ENCODE measurements at places on chromosomes 3 and 15.
A peak's percentile ranks its signal among the peaks of the same experiment; 100 is the strongest.

GRCh38 chr15:90916461-90916860 lies 13.4 kb downstream of the MAN2A2 start:
- no peak for DNase-seq

- DNase-seq = no peak
Measured at GRCh38 chr3:162391301-162391700, 894.7 kb downstream of the OTOL1 start.

DNA sequence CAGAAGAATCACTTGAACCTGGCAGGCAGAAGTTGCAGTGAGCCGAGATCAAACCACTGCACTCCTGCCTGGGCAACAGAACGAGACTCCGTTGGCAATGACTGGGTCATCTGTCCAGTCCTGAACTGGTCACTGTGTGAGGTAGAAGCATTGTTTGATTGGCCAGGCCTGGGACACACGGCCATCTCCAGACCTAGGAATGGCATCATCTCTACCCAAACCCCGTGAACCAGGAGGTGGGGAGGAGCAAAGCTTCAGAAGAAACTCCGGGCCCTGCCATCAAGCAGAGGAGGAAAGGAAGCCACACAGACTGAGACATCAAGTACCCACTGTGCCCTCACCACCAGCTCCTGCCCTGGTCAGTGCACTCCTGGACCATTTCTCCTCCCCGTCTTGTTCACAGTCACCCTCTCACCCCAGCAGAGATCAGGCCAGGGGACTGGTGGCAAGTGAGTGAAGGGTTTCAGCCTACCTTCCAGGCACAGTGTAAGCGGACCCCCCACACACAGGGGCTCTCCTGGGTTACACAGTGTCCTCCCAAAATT lies 31.6 kb downstream of the GOLGA6L2 start:
- no peak for DNase-seq

DNA sequence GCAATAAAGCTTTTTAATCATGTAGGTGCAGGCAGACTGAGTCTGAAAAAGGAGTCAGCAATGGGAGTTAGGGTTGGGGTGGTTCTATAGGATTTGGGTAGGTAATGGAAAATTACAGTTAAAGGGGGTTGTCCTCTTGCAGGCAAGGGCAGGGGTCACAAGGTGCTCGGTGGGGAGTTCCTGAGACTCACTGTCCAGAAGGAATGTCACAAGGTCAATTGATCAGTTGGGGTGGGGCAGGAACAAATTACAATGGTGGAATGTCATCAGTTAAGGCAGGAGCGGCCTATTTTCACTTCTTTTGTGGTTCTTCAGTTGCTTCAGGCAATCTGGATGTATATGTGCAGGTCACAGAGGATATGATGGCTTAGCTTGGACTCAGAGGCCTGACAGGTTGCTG lies 13.9 kb downstream of the CCR5AS start:
- DNase-seq = no peak

GRCh38 chr3:129039271-129040038 lies 21.1 kb upstream of the GP9 start:
- DNase-seq = no peak

GRCh38 chr3:31408720-31409119 lies 124.0 kb upstream of the STT3B start:
- DNase-seq = no peak

- DNase-seq = no peak
Measured at GRCh38 chr3:8793242-8793641, 23.8 kb upstream of the OXTR start.

GRCh38 chr3:47512416-47513124 lies 942 bp downstream of the ELP6 start:
- peak; percentile 52 for DNase-seq

DNA sequence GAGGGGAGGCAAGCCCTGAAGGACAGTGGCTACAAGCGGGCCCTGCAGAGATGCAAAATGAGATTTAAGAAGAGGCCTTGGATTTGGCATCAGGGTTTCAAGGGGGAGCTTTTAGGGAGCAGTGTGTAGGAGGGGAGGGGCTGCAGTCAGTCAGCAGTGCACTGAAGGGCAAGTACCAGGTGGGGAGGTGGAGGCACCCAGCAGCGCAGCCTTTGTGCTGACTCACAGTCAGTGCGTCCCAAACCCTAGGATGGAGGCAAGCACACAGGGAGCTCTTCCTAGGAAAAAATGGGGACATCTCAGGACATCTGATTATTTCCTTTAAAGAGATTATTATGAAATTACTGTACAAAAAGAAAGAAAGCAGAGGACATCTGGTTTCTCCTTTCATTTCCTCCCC lies 80.0 kb downstream of the AAGAB start:
- DNase-seq = no peak

DNA sequence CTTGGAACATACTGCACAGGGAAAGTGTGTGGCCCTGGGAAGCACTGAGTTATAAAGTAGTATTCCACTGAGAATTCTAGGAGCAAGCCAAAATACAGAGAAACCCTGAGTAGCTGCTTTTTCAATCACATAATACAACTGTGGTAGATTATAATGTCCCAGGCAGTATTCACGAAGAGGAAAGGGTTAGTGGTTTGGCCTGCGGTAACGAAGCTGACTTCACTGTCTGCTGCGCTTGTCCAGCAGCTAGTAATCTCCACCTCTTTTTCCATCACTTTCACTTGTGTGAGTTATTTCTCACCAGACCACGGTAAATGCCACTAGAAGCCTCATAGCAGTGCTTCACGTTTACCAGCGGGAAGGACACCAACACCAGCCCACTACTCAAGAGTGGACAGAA lies 34.4 kb downstream of the RPL39L start:
- no peak for DNase-seq

DNA sequence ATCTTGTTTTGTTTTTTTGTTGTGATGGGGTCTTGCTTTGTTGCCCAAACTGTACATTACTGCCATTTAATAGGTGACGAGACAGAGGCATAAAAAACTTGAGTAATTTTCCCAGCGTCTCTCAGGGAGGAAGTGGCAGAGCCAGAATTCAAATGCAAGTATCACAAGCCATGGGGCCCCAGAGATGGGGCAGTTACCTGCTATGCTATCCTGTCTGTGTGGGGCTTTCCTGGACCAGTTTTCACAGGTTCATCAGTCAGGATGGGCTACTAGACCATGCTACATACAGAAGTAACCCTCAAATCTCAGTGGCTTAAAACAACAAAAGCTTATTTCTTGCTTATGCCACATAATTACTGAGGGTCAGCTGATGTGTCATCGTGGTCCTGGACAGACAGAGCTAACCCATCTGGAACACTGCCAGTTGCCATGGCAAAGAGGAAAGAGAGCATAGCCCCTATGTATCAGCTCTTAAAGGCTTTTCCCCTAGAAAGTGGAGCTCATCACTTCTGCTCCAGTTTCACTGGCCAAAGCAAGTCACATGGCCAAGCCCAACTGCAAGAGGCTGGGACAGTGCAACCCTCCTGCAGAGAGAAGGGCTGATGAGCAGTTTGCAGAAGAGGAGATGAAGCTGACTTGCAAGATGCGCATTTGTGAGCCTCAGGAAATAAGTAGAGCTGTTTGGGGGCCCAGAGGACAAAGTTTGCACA lies 31.7 kb upstream of the SYNM start:
- no peak for DNase-seq

- peak; percentile 83 for DNase-seq
Measured at GRCh38 chr3:108603691-108604090, 14.2 kb downstream of the DZIP3 start.

GRCh38 chr3:10437995-10438901 lies 67.1 kb downstream of the ATP2B2 start:
- no peak for DNase-seq

DNA sequence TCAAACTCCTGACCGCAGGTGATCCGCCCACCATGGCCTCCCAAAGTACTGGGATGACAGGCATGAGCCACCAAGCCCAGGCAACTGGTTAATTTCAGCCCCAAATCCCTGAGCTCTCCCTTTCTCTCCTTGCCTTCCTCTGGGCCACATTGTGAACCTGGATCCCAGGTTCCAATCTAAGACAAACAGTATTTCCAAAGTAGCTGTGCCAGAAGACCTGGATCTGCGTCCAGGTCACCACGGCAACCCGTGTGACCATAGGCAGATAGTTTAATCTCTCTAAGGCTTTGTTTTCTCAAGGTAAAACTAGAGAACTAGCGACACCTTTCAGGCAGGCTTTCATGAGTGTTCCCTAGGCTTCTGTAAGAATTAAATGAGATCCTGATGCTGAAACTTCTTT lies 5.9 kb upstream of the RBPMS2 start:
- no peak for DNase-seq

DNA sequence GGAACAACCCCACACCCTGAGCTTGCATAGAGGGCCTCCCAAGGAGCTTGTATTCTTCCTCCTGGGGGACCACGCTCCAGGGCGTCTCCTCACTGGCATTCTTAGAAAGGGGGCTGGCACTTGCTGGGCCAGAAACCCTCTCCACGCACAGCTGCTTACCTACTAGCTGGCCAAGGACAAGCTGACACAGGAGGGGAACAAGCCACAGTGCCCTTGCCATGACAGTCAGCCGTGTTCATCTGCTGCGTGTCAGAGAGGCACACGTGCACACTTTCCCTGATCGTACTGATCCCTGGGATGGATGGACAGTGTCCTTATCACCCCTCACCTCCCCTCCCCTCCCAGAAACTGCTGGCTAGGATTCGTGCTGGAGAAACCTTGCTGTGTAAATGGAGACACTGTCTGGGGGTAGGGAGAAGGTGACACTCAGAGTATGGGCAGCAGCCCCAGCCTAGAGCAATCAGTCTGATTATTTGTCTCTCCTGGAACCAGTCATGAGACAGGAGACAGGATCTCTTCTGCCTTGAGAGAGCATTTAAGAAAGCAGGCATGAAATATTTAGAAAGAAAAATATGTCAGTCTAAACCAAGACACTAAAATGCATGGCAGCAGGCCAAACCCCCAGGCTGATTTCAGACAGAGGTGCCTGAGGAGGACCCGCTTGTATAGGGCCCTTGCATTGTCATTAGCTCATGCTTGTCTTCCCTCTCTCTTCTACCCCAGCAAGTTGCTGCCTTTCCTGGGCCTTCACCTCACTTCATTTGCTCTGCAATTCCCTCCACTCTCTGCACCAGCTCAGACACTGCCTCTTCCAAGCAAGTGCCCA lies 311.8 kb upstream of the TRIM42 start:
- no peak for DNase-seq

DNA sequence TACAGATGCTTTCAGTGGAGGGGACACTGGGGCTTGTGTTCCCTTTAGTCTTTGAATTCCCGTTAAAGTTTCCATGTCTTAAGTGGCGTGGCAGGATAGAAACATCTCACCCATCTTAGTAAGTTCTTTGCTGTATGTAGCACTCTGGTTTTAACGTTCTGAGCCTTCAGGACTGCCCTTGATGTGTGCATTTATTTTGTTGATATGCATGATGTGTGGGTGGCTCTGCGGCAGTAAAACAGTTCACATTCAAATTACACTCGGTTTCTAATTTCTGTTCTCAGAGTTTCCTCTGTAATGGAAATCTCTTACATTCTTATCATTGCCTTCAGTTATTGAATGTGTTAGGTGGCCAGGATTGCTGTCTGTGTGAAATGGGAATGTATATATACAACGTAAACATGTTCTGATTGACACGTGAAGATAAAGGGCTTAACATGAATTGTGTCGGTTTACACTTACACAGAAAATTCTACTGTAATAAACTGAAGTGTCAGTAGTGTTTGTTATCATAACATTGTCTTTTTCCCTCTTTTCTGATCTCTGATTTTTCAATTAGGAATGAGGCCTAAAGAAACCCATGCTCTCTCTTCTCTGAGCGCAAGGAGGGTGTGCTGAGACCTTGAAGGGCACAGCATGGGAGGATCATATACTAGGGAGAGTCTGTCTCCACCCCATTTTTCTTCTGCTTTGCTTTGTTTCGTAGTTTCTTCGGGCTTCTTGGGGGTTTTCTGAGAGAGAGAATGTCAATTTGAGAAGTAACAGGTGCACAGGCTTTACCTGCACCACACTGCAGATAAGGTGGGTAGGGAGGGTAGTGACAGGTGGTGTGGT lies 51.5 kb downstream of the IGF1R start:
- no peak for DNase-seq

DNA sequence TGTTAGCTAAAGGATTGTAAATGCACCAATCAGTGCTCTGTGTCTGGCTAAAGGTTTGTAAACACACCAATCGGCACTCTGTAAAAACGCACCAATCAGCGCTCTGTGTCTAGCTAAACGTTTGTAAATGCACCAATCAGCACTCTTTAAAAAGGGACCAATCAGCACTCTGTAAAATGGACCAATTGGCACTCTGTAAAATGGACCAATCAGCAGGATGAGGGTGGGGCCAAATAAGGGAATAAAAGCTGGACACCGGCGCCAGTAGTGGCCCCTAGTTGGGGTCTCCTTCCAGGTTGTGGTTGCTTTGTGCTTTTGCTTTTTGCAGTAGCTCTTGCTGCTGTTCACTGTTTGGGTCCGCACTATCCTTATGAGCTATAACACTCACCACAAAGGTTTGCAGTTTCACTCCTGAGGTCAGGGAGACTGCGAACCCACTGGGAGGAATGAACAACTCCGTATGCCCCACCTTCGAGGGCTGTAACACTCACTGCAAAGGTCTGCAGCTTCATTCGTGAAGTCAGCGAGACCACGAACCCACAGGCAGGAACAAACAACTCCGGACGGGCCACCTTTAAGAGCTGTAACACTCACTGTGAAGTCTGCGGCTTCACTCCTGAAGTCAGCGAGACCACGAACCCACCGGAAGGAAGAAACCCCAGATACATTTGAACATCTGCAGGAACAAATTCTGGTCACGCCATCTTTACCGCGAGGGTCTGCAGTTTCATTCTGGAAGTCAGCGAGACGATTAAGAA lies 1.1 kb upstream of the SUCLG2 start:
- DNase-seq = peak; percentile 58

GRCh38 chr3:123258811-123259420 lies 57.2 kb downstream of the SEC22A start:
- no peak for DNase-seq

DNA sequence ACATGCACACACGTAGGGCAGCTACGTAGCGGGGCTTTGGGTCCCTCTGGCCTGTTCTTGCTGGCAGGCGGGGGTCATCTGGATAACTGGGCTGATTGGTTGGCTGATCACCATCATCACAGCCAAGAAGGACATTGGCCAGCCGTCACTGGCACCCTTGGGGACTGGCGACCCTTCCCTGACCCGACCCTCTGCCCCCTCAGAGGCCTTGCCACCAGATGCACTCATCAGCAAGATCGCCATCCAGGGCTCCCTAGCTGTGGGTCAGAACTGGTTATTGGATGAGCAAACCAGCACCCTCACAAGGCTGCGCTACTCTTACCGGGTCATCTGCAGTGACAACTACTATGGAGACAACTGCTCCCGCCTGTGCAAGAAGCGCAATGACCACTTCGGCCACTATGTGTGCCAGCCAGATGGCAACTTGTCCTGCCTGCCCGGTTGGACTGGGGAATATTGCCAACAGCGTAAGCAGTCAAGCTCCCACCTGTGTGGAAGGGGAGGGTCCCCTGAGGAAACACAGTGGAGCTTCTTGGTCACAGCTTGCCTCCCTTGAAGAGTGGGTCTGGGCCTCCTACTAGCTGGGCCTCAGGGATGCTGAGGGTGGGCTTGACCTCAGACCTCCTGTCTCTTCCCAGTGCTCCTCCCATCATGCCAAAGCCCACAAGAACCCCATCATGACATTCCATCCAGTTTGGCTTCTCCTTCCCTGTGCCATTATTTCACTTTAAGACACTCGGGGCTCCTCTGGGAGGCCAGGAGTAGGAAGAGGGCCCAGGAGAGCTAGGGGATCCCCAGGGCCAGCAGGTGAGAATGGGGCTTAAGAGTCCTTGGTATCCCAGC lies 2.4 kb downstream of the DLL4 start:
- DNase-seq = no peak

GRCh38 chr15:87573039-87573438 lies 683.5 kb downstream of the NTRK3 start:
- DNase-seq = no peak
